ENCODE measurements at places on chromosomes 1 and 21. TPM values are rescaled to one million over a fixed set of nuclear protein-coding genes. Genes with fewer than 3 reads are reported as not detected.

PDZK1IP1 gene
- total RNA-seq: 0.83 TPM

DNA sequence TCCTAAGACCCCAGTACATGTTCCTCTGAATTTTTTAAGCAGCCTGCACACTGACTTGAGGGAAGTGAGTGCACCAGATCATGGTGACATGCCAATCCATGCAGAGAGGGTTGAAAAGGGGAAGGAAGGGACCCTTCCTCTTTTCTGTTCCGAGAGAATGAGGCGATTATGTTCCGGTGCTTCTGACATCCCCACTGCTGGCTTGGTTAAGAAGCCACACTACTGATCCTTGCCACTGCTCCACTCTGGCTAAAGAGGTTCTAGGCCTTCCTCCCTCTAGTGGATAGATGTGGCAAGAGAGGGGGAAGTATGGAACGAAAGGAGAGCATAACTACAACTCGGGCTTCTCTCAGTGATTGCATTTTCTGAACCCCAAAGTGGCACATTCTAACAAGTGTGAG is 1.8 kb upstream of the CYB5R1 start:
- peaks cover 8% of the 10 kb centered on the region for H3K4me1 ChIP-seq
- DNase-seq: peak; percentile 14
- H3K27ac ChIP-seq: no peak overlapping the region

DNA sequence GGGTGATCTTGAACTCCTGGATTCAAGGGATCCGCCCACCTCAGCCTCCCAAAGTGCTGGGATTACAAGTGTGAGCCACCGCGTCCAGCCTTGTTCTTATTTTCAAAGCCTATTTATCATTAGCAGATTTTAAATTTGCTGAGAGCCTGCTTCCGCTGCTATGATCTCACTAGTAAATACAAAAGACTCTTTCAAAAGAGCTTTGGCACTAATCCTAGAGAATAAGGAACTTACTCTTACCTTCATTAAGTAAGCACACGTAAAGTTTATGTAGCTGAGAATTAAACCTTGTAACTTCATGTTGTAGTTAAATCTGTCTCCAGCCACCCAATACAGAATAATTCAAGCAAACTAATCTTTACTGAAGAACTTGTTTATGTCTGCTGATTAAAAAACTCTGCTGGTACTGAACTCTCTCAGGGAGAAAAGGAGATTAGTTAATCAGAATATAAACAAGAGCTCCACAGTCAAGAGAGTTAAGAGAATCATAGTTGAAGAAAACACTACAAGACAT is 72.3 kb downstream of the RUSC1 start:
- no peak for DNase-seq
- H3K27ac ChIP-seq: no peak overlapping the region
- peaks cover 3% of the 10 kb centered on the region for H3K4me1 ChIP-seq

DNA sequence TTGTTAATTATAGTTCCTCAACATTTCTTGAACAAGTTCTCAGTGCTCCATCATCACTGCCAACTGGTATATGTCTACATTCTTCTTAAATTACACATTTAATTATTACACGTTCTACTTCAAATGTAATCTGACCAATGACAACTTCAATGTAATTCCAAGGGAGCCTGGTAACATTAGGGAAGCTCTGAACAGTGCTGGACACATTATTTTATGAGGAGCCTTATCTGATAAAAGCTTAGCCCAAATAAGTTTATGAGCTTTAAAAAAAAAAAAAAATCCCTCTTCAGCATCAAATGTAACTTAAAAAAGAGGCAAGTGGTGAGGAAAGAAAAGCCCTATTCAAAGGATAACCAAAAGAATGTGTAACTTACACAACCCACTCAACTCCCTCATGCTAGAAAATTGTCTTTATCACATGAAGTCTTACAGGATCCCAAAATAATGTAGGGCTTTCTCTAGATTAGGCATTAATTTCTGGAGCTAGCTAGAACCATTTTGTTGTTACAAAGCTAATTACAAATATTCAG is 35.2 kb upstream of the ABCA4 start:
- no peak for DNase-seq
- no peak overlapping the region for H3K4me3 ChIP-seq
- H3K36me3 ChIP-seq: no peaks in the 10 kb centered on the region

DNA sequence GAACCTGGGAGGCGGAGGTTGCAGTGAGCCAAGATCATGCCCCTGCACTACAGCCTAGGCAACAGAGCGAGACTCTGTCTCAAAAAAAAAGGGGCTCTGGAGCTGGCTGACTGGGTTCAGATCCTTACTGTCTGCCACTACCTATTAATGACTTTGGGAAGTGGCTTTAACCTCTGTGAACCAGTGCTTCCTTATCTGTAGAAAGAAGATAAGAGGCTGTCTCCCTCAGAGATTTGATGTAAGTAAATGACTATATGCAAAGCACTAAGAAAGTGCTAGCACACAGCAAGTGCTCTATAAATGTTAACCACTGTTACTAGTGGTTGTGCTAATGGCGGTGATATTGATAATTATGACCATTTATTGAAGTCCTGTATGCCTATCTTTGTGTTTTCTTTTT is 94.6 kb downstream of the VPS13D start:
- no peak overlapping the region for H3K4me3 ChIP-seq
- peaks cover 57% of the 10 kb centered on the region for H3K36me3 ChIP-seq
- H3K27me3 ChIP-seq: no peaks in the 10 kb centered on the region
- no peaks in the 10 kb centered on the region for H3K4me1 ChIP-seq

GRCh38 chr1:151143986-151144385 is 2.4 kb downstream of the SEMA6C start:
- H3K4me1 ChIP-seq: peaks cover 20% of the 10 kb centered on the region
- DNase-seq: no peak
- H3K36me3 ChIP-seq: no peaks in the 10 kb centered on the region
- no peak overlapping the region for H3K27ac ChIP-seq
- no peaks in the 10 kb centered on the region for H3K27me3 ChIP-seq
- H3K4me3 ChIP-seq: no peak overlapping the region

DNA sequence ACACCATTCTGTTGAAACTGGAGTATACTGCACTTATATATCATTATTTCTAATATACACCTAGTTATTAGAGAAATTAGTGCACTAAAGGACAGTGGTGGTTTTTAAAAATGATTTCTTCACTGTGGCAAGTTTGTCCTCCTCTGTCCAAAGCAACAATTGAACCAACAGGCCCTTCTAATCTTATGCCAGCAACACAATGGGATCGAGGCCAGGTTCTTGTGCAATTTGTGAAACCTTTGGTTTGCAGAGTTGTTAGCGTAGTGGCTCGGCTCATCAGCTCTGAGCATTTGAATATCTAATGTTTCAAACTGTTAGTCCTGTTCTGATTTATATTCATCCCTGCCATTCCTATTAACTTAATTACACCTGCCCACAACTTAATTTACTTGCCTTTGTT is 9.9 kb upstream of the LRRC39 start:
- H3K4me1 ChIP-seq: peaks cover 14% of the 10 kb centered on the region
- no peaks in the 10 kb centered on the region for H3K36me3 ChIP-seq
- no peak overlapping the region for H3K4me3 ChIP-seq
- no peaks in the 10 kb centered on the region for H3K27me3 ChIP-seq
- peak; percentile 93 for DNase-seq
- peak overlapping the region; percentile 85 for H3K27ac ChIP-seq

PTGER3 gene
- 1.9 TPM for total RNA-seq

GRCh38 chr1:236914375-236914774 is 89.9 kb downstream of the MT1HL1 start:
- H3K4me1 ChIP-seq: no peaks in the 10 kb centered on the region
- no peaks in the 10 kb centered on the region for H3K27me3 ChIP-seq
- DNase-seq: no peak
- no peak overlapping the region for H3K4me3 ChIP-seq

CD48 gene
- 3.5 TPM for total RNA-seq

HFM1 gene
- total RNA-seq: 4.9 TPM

DNA sequence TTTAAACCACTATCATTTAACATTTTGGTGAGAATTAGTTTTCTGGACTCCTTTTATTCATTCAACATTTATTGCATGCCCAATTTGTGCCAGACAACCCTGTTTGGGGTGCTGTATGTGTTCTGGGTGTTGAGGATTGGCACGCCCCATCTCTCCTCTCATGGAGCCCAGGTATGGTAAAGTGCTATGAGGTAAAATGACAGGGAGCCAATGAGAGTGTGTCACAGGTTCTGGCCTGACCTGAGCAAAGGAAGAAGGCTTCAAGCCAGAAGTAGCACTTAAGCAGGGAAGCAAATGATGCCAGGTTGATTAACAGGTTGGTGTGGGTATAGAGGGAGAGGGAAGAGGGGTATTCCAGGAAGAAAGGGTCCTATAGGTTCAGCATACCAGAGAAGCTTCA is 21.1 kb upstream of the SLC22A15 start:
- H3K4me1 ChIP-seq: no peaks in the 10 kb centered on the region
- no peak overlapping the region for H3K4me3 ChIP-seq
- no peak for DNase-seq
- no peak overlapping the region for H3K27ac ChIP-seq
- no peaks in the 10 kb centered on the region for H3K27me3 ChIP-seq
- no peaks in the 10 kb centered on the region for H3K36me3 ChIP-seq

DNA sequence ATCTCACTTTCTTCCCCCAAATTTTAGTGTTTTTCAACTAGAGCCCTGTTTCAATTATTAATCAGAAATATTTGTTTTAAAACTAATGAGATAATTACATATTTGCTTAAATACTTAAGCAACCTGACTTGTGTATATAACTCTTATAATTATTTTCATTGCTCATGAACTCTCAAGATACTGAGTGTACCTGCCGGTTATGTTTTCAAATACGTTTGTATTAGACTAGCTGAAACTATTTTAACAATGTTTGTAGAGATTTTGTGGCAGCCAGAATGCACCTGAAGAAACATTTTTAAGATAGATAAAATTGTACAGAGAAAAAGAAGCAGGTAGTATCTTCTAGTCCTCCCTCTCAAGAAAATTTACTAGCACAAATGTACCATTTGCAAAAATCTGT is 140.6 kb upstream of the CXADR start:
- H3K27ac ChIP-seq: no peak overlapping the region
- no peak for DNase-seq
- no peaks in the 10 kb centered on the region for H3K27me3 ChIP-seq
- no peak overlapping the region for H3K4me3 ChIP-seq
- H3K36me3 ChIP-seq: no peaks in the 10 kb centered on the region

- H3K27me3 ChIP-seq: no peaks in the 10 kb centered on the region
- H3K27ac ChIP-seq: peak overlapping the region; percentile 61
- H3K4me3 ChIP-seq: no peak overlapping the region
- H3K36me3 ChIP-seq: no peaks in the 10 kb centered on the region
Measured at GRCh38 chr1:8822373-8823294, 5.2 kb upstream of the RERE start.

DNA sequence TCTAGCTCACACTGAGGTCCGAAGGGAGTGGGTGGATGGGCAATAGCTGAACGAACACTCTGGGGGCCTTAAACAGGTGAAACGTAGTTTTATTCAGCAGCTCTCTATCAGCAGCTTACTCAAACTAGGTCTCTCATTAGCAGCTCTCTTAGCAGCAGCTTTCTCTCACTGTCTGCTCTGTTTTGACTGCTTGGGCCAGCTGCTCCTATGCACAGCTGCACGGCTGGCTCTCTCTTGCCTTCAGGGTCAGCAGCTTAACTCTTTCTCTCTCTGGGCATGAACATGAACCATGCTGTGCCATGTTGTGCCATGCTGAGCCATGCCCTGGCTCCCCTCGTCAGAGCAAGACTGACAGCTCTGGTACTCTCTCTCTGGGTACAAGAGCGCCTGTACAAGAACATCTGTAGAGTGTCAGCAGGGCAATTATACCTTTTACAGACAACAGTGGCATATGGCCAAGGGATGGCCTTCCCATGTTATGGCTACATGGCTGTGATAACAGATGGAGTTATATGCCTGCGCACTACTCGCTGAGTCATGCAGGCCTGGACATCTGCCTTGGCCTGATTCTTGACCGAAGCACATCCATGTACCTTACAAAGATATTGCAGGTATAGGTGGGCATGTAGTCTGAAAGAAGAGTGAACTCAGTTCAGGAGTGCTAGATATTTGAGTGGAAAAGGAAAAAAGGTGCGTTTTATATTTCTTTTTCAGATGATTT is 152.4 kb downstream of the LEPR start:
- no peak overlapping the region for H3K4me3 ChIP-seq
- H3K36me3 ChIP-seq: no peaks in the 10 kb centered on the region
- H3K27me3 ChIP-seq: no peaks in the 10 kb centered on the region

GRCh38 chr21:34521561-34521960 is 9.6 kb upstream of the KCNE1 start:
- peaks cover 6% of the 10 kb centered on the region for H3K36me3 ChIP-seq
- DNase-seq: no peak
- H3K4me1 ChIP-seq: peaks cover 8% of the 10 kb centered on the region

- DNase-seq: peak; percentile 18
- H3K27ac ChIP-seq: no peak overlapping the region
- H3K27me3 ChIP-seq: no peaks in the 10 kb centered on the region
- H3K4me1 ChIP-seq: no peaks in the 10 kb centered on the region
Measured at GRCh38 chr1:205700865-205701401, 20.6 kb upstream of the SLC45A3 start.
